ENCODE measurements at places on chromosomes 7 and 10. TPM values are rescaled to one million over a fixed set of nuclear protein-coding genes. Genes with fewer than 3 reads are reported as not detected.

KAZALD1 gene
- 0.50 TPM for polyA plus RNA-seq

HPSE2 gene
- not detected for polyA plus RNA-seq

PIK3CG gene
- polyA plus RNA-seq = 0.38 TPM

CELF2 gene
- polyA plus RNA-seq = 2.7 TPM

RPP30 gene
- polyA plus RNA-seq = 11.2 TPM

SPDYE9 gene
- polyA plus RNA-seq = 0.61 TPM

TNS3 gene
- 16.8 TPM for polyA plus RNA-seq

TSPAN12 gene
- polyA plus RNA-seq = 13.1 TPM

LFNG gene
- polyA plus RNA-seq = 0.22 TPM

SYNPO2L gene
- not detected for polyA plus RNA-seq

TBRG4 gene
- 35.6 TPM for polyA plus RNA-seq

DRGX gene
- polyA plus RNA-seq = not detected

SHLD2 gene
- 32.3 TPM for polyA plus RNA-seq

DNA sequence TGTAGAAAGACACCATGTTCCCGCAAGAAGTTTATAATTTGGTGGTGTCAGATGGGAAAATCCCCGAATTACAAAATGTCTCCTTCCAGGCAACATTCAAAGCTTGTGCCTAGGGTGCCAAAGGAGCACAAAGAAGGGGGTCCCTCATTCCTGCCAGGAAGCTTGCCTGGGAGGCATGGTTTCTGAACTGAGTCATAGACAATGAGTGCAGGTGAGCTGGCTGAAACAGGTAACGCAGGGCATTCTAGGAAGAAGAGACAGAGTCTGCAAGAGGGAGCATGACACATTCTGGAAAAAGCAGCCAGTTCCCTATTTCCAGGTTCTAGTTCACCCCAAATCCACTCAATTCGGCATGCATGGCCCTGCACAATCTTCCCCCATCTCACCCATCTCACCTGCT, 11.9 kb upstream of the CALU start:
- DNase-seq = no peak

- no peak for DNase-seq
Measured at GRCh38 chr7:24406053-24406788, 122.2 kb downstream of the NPY start.

GRCh38 chr7:116687801-116688201, 15.8 kb downstream of the MET start:
- DNase-seq = no peak

DNA sequence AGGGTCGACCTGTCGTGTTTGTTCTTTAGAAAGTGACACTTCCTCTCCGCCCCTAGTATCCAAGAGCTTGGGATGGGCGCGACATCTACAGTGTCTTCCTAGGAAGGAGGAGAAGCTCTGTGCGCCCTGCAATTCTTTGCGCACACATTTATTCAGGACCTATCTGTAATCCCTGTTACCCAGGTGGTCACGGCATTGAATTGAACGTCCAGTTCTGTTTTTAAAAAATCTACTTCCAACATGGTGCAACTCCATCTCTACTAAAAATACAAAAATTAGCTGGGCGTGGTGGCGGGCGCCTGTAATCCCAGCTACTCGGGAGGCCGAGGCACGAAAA, 606 bp upstream of the LAMB1 start:
- no peak for DNase-seq

- no peak for DNase-seq
Measured at GRCh38 chr7:151251689-151252560, 3.4 kb upstream of the SMARCD3 start.

DNA sequence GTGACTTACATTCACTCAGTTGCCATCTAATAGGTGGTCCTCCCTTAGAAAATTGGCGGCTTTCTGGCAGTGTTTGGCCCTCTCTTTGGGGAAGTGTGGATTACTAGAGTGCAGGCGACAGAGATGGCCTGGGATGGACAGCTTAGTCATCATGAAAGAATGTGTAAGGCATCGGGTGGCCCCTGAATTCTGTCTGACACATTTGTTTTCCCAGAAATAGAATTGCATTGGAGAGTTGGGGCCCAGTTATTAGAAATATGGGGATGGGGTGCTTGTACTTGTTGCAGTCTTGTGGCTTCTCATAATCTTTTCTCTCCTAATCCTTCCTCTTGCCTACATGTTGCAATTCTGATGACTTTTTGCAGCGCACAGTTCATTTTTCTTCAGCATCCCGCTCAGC, 13.8 kb downstream of the TCF7L2 start:
- DNase-seq = no peak

GRCh38 chr10:16510843-16511242, 10.8 kb downstream of the C1QL3 start:
- no peak for DNase-seq

- no peak for DNase-seq
Measured at GRCh38 chr10:27190508-27190907, 35.4 kb downstream of the MASTL start.

DNA sequence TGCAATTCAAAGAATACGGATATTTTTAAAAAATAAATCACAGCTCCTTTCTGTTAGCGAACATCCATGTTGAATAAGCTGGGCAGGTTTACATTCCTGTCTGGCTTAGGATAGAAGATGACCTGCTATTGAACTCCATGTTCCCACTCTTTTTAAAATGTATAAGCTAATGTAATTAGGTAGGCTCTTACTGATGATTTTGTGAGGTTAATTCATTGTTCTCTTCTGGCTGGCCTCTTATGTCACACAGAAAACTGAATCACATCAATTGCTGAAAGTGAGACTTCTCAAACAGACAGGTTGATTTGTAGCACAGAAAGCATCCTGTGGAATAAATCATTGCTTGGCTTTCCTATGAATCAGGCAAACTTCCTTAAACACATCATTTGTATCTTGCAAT, 24.2 kb downstream of the HGF start:
- no peak for DNase-seq

- no peak for DNase-seq
Measured at GRCh38 chr7:17044396-17044795, 162.6 kb upstream of the AGR3 start.

DNA sequence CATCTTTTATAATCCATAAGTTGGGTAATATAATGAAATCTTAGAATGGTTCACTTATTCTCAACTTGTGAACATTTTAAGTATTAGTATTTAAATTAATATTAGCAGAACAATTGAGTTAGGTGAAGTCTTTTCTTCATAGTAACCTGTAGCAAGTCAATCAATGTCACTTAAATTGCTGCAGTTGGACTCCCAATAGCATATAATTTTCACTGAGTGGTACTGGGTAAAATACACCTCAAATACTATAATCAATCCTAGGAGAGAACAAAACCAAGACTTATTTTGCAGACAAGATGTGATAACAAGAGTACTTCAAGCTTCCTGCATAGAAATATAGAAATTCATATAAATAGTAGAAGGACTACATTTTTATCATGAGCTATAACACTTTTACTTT, 677.9 kb upstream of the LRRN3 start:
- DNase-seq = no peak

DNA sequence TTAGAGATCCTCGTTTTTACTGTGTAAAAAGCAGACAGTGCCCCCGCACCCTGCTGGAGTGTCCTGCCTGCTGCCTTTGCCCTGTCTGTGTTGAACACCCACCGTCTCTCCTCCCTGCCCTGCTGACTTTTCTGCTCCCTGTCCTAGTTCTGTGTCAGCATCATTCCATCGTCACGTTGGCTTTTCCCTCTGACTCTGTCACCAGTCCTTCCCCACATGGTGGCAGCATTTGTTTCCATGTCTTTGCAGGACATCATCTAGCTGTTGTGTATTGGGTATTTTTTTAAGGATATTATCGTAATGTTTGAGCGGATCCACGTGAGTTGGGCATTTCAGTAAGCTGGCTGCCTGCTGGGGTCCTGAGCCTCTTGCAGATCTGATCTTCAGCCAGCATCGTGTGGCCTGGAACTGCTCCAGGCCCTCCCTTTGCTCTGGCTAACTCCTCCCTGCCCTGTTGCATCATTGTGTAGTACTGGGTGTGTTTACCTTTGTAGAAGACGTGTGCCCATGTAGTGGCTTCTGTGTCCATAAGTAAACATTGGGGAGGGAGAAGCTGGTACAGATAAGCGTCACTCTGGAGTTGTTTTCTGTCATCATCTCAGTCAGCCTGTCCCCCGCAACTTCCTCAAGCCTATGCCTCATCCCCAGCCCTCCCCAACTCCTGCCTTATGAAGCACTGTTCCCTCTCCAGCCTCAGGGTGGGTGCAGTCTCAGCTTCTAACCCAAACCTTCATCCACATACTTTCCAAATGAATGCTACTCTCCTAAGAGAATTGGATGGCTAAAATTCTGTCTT, 44.3 kb downstream of the TRRAP start:
- DNase-seq = peak; percentile 59

DNA sequence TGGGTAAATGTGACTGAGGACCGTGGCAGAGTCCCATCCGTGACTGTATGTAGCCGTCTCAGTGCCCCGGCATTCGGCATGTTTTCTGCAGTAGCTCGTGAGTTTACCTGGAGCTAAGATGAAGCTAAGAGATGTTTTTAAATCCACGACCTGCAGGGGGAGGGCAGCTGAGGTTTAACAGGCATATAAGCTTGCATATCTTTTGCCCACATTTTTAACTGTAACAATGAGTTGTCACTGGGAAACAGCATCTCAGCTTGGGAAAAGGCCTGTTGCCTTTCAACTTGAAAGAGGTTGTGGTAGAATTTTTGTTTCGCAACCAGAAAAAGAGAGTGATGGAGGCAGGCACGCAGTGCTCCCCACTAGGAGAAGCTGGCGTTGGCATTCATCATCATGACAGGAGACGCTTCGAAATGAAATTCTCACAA, 77.7 kb downstream of the CELF2 start:
- DNase-seq = no peak

DNA sequence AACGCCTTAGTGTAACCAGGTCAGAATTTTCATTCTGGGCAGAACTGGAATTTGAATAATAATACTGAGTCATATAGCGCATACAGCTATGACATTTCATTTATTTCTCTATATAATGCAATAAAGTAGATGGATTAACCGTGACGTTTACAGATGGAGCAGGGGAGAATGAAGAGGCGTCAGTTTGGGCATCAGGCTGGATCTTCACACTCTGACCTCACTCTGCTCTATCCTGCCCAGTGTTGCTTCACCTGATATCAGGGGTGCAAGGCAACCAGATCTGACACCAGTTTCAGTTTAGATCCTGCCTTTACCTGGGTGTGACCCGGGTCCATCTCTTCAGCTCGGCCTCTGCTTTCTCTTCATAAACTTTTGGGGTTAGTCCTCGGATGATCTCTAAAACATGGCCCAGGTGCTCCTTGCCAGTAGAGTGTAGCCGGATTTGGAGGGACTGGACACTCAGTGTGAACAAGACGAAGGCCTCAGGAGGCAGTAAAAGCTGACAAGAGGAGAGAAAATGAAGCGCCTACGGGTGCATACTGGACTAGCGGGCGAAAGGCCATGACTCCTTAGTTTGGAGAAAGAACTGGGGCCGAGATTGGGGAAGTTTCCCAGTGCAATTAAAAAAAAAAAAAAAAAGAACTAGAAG, 1.4 kb upstream of the ZYX start:
- no peak for DNase-seq

DNA sequence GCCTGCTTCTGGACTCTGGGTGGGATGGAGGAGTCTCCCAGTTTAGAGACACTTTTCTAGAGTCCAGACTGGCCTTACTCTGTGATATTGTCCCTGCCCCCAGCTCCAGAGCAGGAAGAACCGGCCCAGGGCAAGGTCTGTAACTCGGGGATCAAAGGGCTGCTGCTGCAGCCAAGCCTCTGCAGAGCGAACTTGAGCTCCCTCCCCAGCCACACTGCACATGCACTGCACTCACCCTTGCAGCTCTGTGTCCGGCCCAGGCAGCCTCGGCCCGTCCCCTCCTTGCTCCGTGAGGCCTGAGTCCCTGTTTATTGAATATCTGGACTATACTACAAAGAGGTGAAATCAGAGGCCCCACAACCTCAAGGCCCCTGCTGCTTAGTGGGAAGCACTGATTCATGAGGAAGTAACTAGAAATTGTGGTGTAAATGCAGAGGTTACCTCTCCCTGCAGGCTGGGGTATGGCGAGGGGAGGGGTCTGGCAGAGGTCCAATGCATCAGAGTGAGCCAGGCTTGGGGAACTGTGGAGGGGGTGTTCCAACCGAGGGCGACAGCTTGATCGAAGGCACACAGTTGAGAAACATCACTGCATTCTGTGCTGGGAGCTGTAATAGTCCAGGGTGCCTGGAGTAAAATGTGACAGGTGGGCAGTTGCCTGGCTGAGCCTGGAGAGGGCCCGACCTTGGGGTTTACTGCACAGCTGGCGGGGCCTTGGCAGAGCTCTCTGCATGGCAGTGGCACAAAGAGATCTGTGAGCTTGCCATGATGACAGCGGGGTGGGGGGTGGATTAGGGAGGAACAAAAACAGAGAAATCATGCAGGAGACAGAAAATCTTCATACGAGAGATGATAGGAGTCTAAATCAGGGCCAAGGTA, 49.1 kb downstream of the AOC1 start:
- peak; percentile 44 for DNase-seq

Measured in liver (tissue), 10 donors.